ENCODE measurements at places on chromosomes 12 and 14.

DNA sequence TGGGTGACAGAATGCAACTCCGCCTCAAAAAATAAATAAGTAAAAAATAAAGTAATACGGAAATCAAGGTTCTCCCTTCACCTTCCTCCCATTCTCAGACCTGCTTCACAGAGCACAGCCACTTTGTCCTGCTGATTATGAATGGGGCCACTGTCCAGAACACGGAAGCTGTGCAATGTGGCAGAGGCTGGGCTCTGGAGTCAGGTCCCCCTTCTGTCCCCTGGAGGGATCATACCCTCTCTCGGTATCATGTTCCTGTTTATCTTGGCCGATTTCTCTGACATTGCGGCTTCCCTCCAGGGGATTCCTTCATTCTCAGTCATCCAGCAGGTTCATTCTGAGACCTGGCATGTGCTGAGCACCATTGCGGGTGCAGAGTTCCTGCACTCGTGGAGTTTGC, 11.3 kb downstream of the PPP2R5C start:
- no peak for ATAC-seq

DNA sequence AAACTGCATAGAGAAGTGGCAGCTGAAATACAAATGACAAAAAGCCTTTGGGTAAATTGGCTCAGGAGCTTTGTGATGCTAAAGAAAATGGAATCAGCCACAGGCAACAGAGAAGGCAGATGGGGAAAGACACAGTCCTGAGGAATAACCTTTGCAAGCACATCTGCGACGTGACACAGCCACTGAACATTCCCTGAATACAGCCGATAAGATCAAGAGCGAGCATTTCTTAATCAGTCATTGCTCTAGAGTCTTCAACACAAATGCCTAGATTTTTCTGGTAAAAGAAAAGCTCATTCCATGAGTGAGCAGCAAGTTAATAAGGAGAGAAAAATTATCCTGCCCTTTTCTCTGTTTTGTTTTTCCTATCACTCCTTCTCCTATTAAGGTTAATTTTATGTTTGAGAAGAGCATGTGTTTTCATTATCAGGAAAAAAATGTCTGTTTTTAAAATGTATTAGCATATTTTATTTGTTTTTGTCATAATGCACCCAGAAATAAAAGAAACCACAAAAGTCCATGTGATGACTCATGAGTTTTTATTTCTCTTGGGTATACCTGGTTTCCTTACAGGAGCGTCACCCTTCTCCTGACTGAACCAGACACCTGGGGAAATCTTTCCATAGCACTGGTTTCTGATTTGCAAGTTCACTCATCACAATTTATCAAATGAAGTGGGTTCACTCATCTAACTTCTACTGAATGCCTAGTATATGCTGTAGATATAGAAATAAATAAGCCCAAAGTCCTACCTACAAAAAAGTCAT, 45.4 kb upstream of the PCED1B start:
- ATAC-seq: no peak

DNA sequence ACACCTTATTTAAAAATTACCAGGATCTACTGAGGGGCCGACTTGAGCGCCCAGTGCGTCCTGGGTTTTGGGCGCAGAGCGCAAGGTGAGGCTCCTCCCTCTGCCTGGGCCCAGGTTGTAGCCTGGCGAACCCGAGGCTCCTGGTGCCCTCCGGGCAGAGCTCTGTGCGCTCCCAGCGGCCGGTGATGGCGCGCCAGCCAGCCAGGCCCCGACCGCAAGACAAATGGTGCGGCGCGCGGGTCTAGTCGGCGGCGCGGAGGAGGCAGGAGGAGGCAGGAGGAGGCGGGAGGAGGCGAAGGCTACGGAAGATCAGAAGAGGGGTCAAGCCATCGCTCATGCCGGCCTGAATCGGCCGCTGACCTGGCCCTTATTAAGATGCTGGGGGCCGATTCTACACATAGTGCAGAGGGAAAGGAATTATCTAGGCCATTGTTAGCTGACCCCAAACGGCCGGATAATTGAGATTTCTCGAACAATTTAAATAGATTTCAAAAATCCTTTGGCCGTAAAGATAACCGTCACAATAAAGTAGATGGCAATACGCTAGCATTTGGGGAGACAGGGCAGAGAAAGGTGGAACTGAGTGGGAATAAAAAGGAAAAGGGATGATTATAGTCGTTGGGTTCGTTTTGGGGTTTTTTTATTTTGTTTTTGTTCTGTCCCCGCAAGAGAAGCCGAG, 2.8 kb downstream of the TBX5 start:
- ATAC-seq: peak; percentile 59

- peak; percentile 7 for ATAC-seq
Observed at GRCh38 chr12:111842556-111843396, 748 bp downstream of the MAPKAPK5 start.

GRCh38 chr14:63418020-63418419, 99.3 kb upstream of the GPHB5 start:
- no peak for ATAC-seq

- no peak for ATAC-seq
Observed at GRCh38 chr12:88108021-88108420, 33.9 kb downstream of the CEP290 start.

DNA sequence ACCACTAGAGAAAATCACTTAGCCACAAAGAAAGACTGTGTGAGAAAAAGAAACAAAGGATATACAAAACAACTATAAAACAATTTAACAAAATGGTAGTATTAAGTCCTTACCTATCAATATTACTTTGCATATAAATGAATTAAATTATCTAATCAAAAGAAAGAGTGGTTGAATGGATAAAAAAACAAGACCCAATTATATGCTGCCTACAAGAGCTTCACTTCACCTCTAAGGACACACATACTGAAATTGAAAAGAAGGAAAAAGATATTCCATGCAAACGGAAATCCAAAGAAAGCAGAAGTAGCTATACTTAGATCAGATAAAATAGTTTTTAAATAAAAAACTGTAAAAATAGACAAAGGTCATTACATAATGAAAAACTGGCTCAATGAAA, 134.9 kb upstream of the CCDC196 start:
- ATAC-seq: no peak

DNA sequence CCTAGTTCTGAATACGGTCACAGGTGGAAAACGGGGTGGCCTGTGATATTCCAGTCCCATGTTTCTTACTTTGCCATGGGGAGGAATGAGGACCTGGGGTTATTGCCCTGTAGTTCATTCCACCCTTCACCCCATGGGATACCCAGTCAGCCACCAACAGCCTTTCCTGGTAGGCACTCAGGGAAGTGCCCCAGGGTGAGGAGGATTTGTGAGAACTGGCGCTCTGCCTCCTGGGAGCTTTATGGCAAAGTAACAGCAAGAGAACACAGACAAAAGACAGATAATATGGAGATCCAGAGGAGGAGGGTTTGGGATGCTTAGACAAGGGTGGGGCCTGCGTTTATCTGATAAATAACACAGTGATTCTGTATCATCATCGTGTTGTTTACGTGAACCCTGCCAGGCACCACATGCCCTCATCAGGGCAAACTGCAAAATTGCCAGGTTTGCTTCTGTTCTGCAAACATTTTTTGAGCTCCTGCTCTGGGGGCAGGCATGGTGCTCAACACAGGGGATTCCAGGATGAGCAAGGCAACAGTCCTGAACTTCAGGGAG, 223.5 kb downstream of the SLC41A2 start:
- no peak for ATAC-seq

DNA sequence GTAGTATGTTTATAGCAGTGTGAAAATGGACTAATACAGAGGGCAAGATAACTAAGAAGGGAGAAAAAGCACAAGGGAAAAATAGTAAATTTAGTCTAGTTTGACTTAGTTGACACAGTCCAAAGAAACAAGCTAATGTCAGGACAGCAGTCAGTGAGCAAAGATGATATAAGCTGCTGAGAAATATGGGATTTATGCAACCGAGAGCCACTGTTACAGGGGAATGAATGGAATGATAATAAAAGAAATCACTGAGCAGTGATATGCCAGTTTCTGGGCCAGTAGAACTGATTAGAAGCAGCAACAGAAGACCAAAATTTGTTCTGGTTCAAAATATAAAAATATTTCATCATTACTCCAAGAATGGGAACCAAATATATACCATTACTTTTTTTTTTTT, 60.1 kb downstream of the R3HDM2 start:
- ATAC-seq: no peak

DNA sequence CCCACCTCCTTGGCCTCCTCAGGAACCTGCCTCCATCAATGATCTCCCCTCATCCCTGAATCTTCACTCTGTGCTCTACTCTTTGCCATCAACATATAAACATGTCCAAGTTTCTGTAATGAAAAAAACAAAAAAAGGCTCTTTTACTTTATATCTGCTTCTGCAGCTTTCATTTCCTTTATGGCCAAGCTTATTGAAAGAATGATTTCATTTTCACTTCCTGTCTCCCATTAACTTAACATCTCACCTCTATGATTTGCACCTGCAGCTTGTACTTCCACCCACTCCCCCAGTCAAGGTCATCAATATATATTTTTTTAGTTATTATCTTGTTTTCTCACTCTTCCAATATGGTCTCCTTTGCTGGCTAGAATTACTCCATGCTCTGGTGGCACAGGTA, 15.6 kb upstream of the RNU6-7 start:
- no peak for ATAC-seq

- peak; percentile 31 for ATAC-seq
Observed at GRCh38 chr12:24496755-24497154, 452.1 kb downstream of the BCAT1 start.

- no peak for ATAC-seq
Observed at GRCh38 chr12:78726854-78727253, 137.7 kb upstream of the SYT1 start.

DNA sequence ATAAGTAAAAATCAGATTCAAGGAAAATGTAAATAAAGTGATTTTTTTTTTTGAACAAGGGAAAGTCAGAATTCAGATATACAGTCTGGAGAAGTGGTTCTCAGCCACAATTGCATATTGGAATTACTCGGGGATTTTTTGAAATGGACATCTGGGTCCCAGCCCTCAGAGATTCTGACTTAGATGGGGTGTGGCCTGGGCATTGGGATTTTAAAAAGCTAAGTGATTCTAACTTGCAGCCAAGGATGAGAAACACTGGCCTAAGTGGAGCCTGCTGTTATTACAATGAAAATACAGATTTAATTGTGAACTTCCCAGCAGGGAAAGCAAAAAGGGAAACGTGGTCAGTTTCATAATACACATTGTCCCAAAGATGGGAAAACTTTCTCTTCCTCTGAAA, 273.8 kb downstream of the TTC8 start:
- no peak for ATAC-seq

DNA sequence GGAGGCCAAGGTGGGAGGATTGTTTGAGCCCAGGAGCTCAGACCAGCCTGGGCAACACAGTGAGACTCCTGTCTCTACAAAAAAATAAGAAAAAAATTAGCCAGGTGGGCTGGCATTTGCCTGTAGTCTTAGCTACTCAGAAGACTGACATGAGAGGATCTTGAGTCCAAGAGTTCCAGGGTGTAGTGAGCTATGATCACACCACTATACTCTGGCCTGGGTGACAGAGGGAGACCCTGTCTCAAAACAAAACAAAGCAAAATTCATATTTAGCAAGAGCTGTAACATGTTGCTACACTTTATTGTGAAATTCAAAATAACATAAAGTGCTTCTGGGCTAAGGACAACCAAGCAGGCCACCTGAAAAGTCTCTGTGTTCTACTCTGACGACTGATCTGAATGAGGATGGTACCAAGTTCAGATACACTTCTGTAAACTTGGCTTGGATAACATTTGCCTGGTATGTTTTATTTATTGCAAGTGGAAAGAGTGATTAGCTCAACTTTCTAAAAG, 11.6 kb upstream of the STRN3 start:
- peak; percentile 19 for ATAC-seq

- ATAC-seq: no peak
Observed at GRCh38 chr12:67436230-67436629, 167.1 kb downstream of the CAND1 start.

- ATAC-seq: no peak
Observed at GRCh38 chr12:31007153-31007495, 66.5 kb upstream of the DDX11 start.

DNA sequence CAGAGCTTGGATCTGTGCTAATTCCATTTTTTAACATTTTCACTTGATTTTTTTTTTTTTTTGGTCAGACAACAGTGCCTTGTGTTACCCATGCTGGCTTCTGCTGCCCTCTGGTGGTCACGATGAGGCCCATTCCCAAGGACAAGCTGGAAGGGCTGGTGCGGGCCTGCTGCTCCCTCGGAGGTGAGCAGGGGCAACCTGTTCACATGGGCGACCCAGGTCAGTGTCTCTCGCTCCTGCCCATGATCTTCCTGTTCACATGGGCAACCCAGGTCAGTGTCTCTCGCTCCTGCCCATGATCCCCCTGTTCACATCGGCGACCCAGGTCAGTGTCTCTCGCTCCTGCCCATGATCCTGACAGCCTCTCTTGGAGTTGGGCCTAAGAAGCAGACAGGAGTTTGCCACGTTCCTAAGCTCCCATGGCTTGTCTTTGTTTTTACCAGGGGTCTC, 59.4 kb downstream of the DGLUCY start:
- peak; percentile 57 for ATAC-seq

Data from gastroesophageal sphincter (tissue), 4 donors.